Activated T-helper 17 cell treated with anti-CD3 and anti-CD28 coated beads, Interleukin-2, amount 50 U/mL, for 72 hours (primary cell): ENCODE measurements at places on chromosomes 2 and 18. TPM values are rescaled to one million over a fixed set of nuclear protein-coding genes. Genes with fewer than 3 reads are reported as not detected.

Gene ADD2
- total RNA-seq, result 2.0 TPM

- no peak for ATAC-seq
Measured at GRCh38 chr2:62265106-62265505, 69.2 kb downstream of the B3GNT2 start.

- no peak for ATAC-seq
Measured at GRCh38 chr2:121564905-121565304, 34.2 kb downstream of the RNU4ATAC start.

Gene RAB12
- total RNA-seq, result 10.2 TPM

GRCh38 chr18:336713-337112 is 68.9 kb upstream of the THOC1 start:
- ATAC-seq, result no peak

GRCh38 chr2:114651933-114652332 is 209.5 kb downstream of the DPP10 start:
- no peak for ATAC-seq

DNA sequence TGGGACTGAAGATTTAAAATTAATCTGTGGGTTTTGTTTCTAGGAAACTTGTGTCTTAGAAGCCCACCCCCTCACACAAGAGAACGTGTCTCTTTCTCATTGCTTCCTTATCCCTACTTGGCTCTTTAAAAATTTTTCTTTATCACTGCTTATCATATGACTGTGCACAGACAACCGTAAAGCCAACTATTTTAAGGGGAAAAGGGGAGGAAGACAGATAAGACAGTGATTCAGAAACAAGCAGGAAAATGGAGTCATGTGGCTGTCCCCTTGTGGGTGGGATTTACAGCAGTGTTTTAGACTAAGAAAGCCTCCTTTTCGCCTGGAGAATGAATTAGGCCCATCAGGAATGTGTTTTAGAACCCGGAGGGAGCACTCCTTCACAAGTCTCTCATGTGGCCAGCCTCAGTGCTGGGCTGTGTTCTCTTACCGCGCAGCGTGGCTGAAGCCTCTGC is 17.6 kb downstream of the PRKCE start:
- peak; percentile 14 for ATAC-seq

GRCh38 chr2:68643011-68643873 is at the start of gene PROKR1:
TSS of gene PROKR1 (plus strand) at chr2:68643579. CDS start at chr2:68645822, 2,243 bp downstream.
- ATAC-seq, result peak; percentile 40

Gene DNAH6
- 0.69 TPM for total RNA-seq

Gene ZNF892
- total RNA-seq, result 3.5 TPM

Gene REG3A
- total RNA-seq, result not detected

DNA sequence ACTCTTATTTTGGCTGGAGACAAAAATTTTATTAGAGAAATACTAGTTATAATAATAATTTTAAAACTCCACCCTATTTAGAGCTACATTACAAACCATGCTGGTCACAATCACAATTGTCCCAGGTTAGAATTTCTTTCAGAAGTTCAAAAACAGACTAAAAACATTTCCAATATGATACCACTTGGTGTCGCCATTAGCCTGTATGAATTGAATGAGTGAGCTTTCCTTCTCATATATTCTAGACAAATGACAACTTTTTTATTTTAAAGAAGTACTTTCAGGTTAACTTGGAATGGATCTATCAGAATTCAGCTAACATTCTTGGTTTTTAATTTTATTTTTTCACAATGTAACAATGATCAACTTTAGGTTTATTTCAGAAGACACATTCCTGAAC is 48.0 kb downstream of the SERPINB8 start:
- no peak for ATAC-seq

Gene TTN
- total RNA-seq, result 3.1 TPM

DNA sequence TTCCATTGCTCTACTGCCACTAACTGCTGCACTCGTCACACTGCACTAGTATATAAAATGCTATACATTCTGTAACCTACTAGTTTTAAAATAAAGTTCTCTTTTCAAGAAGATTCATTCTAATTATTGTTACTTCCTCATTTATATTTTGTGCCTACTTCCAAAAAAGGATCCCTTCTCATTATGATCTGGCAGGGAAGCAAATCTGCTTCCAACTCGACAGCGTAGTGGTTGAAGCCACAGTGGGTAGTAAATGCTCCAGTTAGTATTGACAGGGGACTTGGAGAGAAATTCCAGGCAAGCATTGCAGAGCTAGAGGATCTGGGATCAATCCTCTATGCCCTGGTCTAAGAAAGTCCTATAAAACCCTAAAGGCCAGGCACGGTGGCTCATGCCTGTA is 53.3 kb upstream of the AP1S3 start:
- no peak for ATAC-seq

Gene CCDC138
- total RNA-seq, result 11.0 TPM

GRCh38 chr2:123993728-123994323 is 31.3 kb upstream of the CNTNAP5 start:
- no peak for ATAC-seq

Gene NGEF
- total RNA-seq, result 1.0 TPM

Gene VAMP8
- total RNA-seq, result 103 TPM

Gene TXNDC9
- 18.6 TPM for total RNA-seq

DNA sequence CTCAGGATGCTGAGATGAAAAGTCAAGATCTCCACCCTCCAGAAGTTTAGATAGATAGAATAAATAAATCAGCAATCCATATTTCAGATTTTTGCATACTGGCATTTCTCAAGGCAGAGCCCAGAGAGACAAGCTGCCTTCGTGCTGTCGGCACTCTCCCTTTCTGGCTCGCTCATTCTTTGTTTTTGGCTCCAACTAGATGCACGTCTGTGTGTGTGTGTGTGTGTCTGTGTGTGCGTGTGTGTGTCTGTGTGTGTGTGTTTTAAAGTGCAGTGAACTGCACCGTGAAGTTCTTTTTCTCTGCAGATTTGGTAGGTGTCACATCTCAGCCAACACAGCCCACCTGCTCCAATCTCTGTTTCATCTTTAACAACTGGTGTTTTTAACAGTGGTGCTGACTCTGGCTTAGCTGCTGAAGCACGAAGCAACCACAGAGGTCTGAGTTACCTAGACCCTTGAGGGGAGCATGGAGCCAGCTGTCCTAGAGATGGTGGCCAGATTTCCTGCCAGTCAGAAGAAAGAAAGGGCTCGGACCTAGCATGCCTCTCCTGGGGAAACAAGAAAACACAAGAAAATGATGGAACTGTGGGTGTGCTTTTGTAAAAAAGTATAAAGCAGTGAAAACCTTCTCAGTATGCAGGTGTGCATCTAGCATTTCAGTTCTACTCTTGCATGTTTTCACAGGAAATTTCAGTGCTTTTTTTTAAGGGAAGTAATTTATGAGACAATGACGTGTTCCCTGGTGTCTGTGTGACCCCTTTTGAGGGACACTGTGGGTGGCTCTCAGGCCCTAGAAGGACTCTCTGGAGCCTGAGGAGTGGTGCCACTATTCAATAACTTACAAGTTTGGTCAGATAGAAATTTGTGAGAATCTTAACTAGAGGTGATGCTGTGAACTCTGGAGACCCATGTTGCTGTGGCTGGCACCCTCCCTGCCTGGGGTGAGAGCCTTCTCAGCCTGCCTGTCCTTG is 364.3 kb downstream of the RNF144A start:
- no peak for ATAC-seq

DNA sequence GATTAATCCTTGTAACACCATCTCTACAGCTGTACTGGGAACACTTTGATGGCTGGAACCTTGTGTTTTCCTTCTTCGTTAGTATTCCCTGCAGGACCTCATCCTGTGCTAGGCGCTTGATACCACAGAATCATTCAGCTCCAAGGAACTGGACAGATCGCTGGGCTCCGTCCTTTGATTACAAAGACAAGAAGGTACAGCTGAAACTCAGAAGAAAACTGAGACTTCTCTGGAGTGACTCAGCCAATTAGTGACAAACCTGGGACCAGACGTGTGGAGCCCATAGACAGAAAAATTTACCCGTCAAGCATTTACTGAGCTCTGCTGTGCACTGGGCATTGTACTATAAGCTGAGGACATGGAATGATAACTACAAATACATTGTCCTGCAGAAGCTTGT is 67.3 kb downstream of the NCKAP5 start:
- ATAC-seq, result no peak

Gene KIAA2012
- not detected for total RNA-seq

DNA sequence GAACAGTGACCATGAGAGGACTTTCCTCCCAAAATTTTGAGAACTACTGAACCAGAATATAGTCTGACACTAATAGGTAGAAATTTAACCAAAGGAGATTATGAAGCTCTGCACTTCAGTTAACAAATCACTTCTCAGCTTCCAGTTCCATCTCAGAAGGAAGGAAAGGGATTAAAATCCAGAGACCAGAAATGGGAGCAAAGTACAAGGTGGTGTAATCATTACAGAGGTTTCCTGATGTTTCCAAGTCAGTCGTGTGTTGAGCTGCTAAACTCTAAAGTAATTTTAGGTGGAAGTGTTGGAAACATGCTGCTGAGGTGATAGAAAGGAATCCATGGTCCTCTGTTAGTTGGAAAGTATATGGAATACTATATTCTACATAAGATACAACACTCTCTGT is 10.8 kb downstream of the TYMS start:
- ATAC-seq, result no peak

DNA sequence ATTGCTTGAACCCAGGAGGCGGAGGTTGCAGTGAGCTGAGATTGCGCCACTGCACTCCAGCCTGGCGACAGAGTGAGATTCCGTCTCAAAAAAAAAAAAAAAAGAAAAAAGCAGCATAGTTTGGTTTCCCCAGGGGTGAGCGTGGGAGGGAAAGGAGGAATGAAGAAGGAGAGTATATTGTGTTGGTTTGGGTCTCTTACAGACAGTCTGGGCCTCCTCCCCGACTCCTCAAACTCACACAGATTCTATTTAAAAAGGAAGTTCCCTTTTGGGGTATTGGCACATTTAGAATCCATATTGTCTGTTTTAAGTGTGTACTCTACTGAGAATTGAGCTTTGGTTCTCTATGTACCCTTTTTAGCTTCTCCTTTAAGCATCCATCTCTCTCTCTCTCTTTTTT is 27.4 kb upstream of the SLC20A1 start:
- no peak for ATAC-seq
